ENCODE measurements at places on chromosomes 7 and 10. TPM values are rescaled to one million over a fixed set of nuclear protein-coding genes. Genes with fewer than 3 reads are reported as not detected.

The COL13A1 gene
- not detected for total RNA-seq

The HPS1 gene
- 42.1 TPM for total RNA-seq

The CALU gene
- total RNA-seq, result 43.2 TPM

The LANCL2 gene
- 7.0 TPM for total RNA-seq

DNA sequence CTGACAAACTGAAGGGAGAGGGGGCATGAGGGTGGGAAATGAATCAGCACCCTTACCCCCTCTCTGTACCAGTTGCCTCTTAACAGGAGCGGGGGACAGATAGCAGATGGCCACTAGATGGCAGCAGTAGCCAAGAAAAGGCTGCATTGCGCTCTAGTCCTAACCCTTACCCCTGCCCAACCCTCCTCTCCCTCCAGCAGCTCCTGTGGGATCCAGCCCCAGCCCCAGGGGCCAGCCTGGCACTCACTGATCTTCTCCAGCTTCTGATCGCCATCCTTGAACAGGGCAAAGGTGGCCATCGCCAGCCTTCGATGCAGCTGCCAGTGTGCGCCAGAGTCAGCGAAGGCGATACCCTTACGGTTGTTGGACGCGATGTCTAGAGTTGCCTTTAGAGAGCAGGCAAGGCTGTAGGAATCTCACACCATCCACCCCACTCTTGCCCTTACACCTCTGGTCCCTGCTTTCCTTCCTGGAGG lies 2.2 kb downstream of the CYP17A1 start:
- DNase-seq, result peak; percentile 82
- H3K4me1 ChIP-seq, result peaks cover 3% of the 10 kb centered on the region
- H3K27me3 ChIP-seq, result peaks cover 3% of the 10 kb centered on the region

DNA sequence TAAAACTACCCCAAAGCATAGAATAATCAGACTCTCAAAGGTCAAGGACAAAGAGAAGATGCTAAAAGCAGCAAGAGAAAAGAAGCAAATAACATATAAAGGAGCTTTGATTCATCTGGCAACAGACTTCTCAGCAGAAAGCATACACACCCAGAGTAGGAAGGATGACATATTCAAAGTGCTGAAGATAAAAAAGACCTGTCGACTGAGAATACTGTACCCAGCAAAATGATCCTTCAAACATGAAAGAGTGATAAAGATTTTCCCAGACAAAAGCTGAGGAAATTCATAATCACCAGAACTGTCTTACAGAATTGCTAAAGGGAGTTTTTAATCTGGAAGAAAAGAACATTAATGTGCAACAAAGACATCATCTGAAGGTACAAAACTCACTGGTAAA lies 14.9 kb downstream of the KCNK18 start:
- DNase-seq, result no peak
- H3K27ac ChIP-seq, result no peak overlapping the region
- H3K36me3 ChIP-seq, result peaks cover 3% of the 10 kb centered on the region
- H3K4me3 ChIP-seq, result no peak overlapping the region

The EPHA1 gene
- total RNA-seq, result 2.9 TPM

GRCh38 chr10:26024303-26024702 lies 90.3 kb downstream of the MYO3A start:
- no peaks in the 10 kb centered on the region for H3K4me1 ChIP-seq
- DNase-seq, result no peak
- H3K4me3 ChIP-seq, result no peak overlapping the region
- no peaks in the 10 kb centered on the region for H3K36me3 ChIP-seq

- DNase-seq, result peak; percentile 25
- no peak overlapping the region for H3K4me3 ChIP-seq
- H3K27me3 ChIP-seq, result no peaks in the 10 kb centered on the region
- H3K4me1 ChIP-seq, result peaks cover 8% of the 10 kb centered on the region
Observed at GRCh38 chr7:143321734-143322133, 5.8 kb downstream of the CLCN1 start.

The CFAP69 gene
- not detected for total RNA-seq

GRCh38 chr7:52355053-52355452 lies 680.4 kb upstream of the POM121L12 start:
- DNase-seq, result no peak
- H3K27me3 ChIP-seq, result no peaks in the 10 kb centered on the region
- H3K4me1 ChIP-seq, result no peaks in the 10 kb centered on the region
- H3K4me3 ChIP-seq, result no peak overlapping the region
- no peak overlapping the region for H3K27ac ChIP-seq

DNA sequence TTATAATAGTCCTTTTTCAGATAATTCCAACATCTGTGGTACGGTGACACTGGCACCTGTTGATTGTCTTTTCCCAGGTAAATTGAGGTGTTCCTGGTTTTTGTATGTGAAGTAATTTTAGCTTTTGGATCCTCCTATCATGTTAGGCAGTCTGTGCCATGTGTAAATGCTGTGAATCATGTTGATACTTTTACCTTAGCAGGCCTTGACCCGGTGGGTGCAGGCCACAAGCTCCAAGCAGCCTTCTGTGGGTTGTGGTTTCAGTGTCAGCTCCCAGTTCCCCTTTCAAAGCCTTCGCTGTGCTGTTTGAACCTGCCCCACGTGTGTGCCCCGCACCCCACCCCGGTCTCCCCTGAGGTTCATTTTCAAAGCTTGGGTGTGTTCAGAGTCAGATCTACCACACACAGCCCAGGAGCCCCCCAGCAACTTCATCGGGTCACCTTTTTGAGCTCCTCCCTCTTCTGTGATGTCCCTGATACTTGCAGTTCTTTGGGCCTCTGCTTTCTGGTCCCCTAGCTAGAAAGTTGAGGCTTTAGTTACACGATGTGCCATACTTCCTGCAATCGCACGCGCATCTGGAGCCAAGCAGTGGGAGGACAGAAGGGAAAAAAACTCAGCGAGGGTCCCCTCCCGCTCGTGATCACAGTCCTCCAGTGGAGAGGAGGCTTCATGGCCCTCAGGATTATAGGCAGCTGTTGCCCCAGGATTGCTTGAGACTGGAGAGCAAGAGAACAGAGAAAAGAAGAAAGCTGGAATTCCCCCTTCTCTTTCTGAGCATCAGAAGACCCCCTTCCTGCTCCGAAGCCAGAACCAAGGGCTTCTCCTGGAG lies 8.7 kb upstream of the BHLHA15 start:
- peak; percentile 84 for DNase-seq
- no peaks in the 10 kb centered on the region for H3K27me3 ChIP-seq
- H3K27ac ChIP-seq, result peak overlapping the region; percentile 44

DNA sequence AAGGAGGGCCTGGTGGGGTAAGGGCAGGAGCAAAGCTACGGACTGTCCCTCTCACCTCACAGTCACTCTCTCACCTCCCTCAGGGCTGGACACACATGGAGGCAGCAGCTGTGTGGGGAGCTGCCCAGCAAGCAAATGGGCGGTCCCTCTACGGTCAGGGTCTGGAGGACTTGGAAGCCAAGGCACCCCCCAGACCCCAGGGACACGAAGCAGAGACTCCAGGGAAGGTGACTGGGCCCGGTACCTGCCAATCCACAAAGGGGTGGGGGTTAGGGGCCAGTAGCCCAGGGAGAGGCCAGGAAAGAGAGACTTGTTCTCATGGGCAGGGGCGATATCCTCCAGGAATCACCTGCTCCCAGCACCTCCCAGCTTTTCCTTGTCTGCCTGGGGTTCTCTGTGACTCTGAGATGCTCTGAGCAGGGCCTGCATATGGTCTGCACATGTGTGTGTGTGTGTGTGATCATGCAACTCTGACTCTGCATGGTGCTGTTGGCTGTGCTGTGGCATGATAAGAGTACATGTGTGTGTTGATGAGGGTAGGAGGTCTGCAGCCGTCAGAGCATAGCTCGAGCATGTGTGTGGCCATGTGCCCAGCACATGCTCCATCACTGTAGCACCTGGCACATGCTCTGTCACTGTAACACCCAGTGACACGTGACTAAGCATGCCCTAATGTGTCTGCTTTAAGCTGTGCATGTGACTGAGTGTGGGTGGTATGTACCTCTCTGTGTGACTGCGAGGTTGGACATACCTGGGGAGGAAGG lies 4.6 kb upstream of the LDB3 start:
- no peaks in the 10 kb centered on the region for H3K36me3 ChIP-seq
- no peaks in the 10 kb centered on the region for H3K4me1 ChIP-seq
- no peaks in the 10 kb centered on the region for H3K27me3 ChIP-seq
- H3K4me3 ChIP-seq, result no peak overlapping the region
- no peak overlapping the region for H3K27ac ChIP-seq
- DNase-seq, result no peak

The TMEM176B gene
- total RNA-seq, result not detected

DNA sequence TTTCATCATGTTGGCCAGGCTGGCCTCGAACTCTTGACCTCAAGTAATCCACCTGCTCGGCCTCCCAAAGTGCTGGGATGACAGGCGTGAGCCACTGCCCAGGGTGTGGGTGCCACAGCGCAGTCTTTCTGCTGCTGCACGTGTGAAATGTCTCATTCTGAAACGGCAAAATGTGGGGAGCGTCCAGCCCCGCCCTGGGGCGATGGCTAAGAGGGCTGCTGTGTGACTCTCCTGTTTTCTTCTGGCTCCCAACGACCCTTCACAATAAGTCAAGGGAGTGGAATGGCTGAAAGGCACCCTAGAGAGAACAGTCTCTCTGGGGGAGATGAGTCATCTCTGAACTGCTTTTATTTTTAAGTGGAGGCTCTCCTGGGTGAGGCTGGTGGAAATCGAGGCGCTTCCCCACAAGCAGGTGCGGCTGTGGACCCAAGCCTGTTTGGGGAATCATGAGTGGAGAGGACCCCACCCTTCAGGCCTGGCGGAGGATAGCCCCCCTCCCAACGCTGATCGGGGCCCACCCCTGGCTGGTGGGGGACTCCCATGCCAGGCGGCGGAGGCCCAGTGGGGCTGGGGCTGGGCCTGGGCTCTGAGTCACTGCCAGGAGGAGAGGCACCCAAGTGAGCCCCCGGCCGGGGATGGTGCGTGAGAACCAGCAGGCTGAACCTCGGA lies 18.0 kb downstream of the ADAP1 start:
- peak overlapping the region; percentile 29 for H3K4me3 ChIP-seq
- DNase-seq, result peak; percentile 80
- H3K4me1 ChIP-seq, result peaks cover 33% of the 10 kb centered on the region
- peak overlapping the region; percentile 78 for H3K27ac ChIP-seq
- peaks cover 7% of the 10 kb centered on the region for H3K36me3 ChIP-seq

DNA sequence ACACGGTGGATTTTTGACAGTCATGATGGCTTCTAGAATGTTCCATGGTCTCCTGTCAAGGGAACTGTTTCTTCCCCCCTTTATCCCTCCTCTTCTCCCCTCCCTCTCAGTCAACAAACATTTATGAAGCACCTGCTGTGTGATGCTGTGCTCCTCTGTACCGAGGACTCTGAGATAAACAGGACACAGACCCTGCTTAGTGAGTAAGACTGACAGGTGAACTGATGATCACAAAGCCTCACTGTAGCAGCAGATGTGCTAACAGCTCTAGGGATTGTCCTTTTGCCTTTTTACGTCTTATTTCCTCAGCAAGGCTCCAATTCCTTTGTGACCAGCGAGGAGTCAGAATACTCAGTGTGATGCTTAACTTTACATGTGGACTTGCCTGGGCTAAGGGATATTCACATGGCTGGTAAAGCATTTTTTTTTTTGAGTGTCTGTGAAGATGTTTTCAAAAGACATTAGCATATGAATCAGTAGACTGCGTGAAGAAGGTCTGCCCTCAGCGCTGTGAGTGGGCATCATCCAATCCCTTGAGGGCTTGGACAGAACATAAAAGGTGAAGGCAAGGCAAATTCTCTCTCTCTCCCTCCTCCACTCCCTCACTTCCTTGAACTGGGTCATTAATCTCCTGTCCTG lies 170.1 kb downstream of the ADRA2A start:
- H3K4me3 ChIP-seq, result no peak overlapping the region
- no peak overlapping the region for H3K27ac ChIP-seq
- peaks cover 19% of the 10 kb centered on the region for H3K27me3 ChIP-seq
- no peak for DNase-seq
- no peaks in the 10 kb centered on the region for H3K36me3 ChIP-seq

DNA sequence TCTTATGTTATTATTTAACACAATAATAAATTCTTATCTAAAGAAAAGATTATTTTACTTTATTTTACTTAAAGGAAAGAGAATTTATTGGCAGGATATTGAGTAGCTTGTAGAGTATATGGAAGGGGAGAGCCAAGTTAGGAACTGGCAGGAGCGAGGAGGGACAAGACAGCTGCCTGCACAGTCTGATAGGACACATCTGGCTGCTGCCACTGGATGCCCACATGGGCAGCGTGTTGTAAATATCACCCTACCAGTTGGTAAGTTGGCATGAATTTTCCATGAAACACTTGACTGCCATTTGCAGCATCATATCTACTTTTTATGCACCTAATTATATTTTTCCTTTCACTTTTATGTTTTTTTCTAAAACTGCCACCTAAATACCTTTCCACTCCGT lies 19.6 kb downstream of the SRI start:
- peaks cover 13% of the 10 kb centered on the region for H3K4me1 ChIP-seq

The CTAGE4 gene
- total RNA-seq, result 3.6 TPM

GRCh38 chr7:112945046-112945445 lies 141.6 kb downstream of the GPR85 start:
- H3K36me3 ChIP-seq, result no peaks in the 10 kb centered on the region
- peaks cover 11% of the 10 kb centered on the region for H3K4me1 ChIP-seq
- H3K4me3 ChIP-seq, result no peak overlapping the region
- no peak overlapping the region for H3K27ac ChIP-seq

DNA sequence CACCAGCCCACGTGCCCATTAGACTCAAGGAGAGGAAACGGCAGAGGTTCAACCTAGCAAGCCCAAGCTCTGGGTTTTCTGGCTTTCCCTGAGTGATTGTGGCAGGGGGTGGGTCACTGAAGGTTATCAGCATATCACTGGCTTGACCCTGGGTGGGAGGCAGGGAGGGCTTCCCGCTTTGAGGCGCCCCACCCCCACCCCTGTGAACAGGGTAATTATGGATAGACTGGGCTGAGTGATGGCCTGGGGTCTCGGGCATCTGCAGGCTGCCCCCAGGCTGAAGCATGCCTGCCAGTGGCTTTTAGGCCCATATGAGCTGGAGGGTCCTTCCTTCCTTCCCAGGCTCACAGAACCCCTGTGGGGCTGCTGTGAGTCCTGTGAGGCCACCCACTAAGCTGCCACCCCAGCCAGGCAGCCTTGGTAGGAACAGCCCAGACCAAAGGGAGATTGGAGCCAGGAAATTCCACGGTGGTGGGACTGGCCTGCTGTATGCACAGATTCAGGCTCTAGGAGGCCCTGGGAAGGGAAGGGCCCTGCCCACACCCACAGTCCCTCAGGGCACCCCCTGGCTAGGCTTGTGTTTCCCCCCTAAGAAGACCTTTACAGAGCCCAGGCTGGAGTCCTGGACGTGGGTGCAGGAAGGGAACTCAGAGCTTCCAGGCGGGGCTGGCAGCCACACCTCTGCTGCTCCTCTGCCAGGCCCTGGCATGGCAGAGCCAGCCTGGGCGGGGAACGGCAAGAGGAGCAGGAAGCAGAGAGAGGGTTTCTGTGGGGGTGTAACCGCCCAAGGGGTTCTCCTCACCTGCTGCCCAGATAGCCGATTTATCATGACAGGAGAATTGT lies 33.1 kb downstream of the GPRIN2 start:
- no peaks in the 10 kb centered on the region for H3K36me3 ChIP-seq
- H3K4me1 ChIP-seq, result no peaks in the 10 kb centered on the region

- no peak for DNase-seq
- H3K27me3 ChIP-seq, result no peaks in the 10 kb centered on the region
- peaks cover 24% of the 10 kb centered on the region for H3K36me3 ChIP-seq
- H3K4me1 ChIP-seq, result peaks cover 29% of the 10 kb centered on the region
- no peak overlapping the region for H3K27ac ChIP-seq
Observed at GRCh38 chr7:5634107-5634950, 147.1 kb downstream of the RNF216 start.

- no peak for DNase-seq
- no peaks in the 10 kb centered on the region for H3K4me1 ChIP-seq
- H3K4me3 ChIP-seq, result no peak overlapping the region
- H3K27ac ChIP-seq, result no peak overlapping the region
Observed at GRCh38 chr10:78875331-78875877, 193.4 kb upstream of the ZMIZ1 start.

The PKD1L1 gene
- total RNA-seq, result 0.19 TPM
